ENCODE measurements at places on chromosomes 11 and 22.

- DNase-seq, result peak; percentile 32
- H3K27ac ChIP-seq, result no peak overlapping the region
- peaks cover 12% of the 10 kb centered on the region for H3K27me3 ChIP-seq
- H3K36me3 ChIP-seq, result no peaks in the 10 kb centered on the region
- no peak overlapping the region for H3K4me3 ChIP-seq
- H3K4me1 ChIP-seq, result no peaks in the 10 kb centered on the region
These were observed 1.6 kb downstream of the IL2RB start for GRCh38 chr22:37148031-37148651.

DNA sequence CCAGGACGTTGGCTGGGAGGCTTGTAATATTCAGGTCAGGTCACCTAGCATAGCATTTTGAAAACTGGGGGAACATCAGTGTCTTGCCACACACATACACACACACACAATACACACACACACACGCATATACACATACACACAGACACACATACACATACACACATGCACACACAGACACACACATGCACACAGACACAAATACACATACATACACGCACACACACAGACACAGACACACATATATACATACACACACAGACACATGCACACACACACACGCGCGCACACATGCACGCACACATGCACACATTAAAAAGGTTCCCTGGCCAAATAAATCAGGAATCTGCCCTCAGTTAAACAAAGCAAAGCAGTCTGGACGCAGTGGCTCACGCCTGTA is 12.5 kb downstream of the MYBPC3 start:
- peak; percentile 27 for DNase-seq
- no peaks in the 10 kb centered on the region for H3K36me3 ChIP-seq
- H3K4me1 ChIP-seq, result no peaks in the 10 kb centered on the region
- no peaks in the 10 kb centered on the region for H3K27me3 ChIP-seq
- no peak overlapping the region for H3K27ac ChIP-seq

DNA sequence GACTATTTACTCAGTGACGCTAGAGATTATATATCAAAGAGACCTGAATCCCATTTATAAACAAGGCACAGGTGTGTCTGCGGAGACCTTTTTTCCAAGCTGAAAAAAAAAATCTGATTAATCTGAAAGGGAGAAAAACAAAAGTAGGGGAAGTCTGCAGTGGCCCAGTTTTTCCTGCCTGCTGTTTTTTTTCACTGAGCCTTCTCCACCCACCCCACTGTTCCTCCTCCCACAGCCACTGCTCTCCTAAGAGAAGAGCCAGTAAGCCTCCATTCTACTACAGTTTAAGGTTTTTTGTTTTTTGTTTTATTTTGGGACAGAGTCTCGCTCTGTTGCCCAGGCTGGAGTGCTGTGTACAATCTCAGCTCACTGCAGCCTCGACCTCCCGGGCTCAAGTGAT is 18.4 kb downstream of the ARFGAP2 start:
- no peaks in the 10 kb centered on the region for H3K27me3 ChIP-seq
- no peak overlapping the region for H3K27ac ChIP-seq
- no peak overlapping the region for H3K4me3 ChIP-seq
- peaks cover 2% of the 10 kb centered on the region for H3K36me3 ChIP-seq

GRCh38 chr11:73537969-73538368 is 59.9 kb downstream of the FAM168A start:
- H3K27me3 ChIP-seq, result no peaks in the 10 kb centered on the region
- no peak overlapping the region for H3K4me3 ChIP-seq
- H3K27ac ChIP-seq, result no peak overlapping the region
- no peaks in the 10 kb centered on the region for H3K36me3 ChIP-seq

- H3K27ac ChIP-seq, result no peak overlapping the region
- H3K36me3 ChIP-seq, result peaks cover 5% of the 10 kb centered on the region
- no peaks in the 10 kb centered on the region for H3K27me3 ChIP-seq
- DNase-seq, result no peak
These were observed 4.7 kb upstream of the NEU3 start for GRCh38 chr11:74984070-74984469.

GRCh38 chr11:83047515-83048225 is 24.0 kb downstream of the RAB30 start:
- H3K27ac ChIP-seq, result peak overlapping the region; percentile 50
- no peaks in the 10 kb centered on the region for H3K27me3 ChIP-seq
- peaks cover 4% of the 10 kb centered on the region for H3K36me3 ChIP-seq
- DNase-seq, result no peak
- H3K4me1 ChIP-seq, result peaks cover 56% of the 10 kb centered on the region

GRCh38 chr11:92829121-92829520 is 140.3 kb upstream of the MTNR1B start:
- no peaks in the 10 kb centered on the region for H3K4me1 ChIP-seq
- no peaks in the 10 kb centered on the region for H3K36me3 ChIP-seq
- no peak for DNase-seq
- no peak overlapping the region for H3K27ac ChIP-seq
- no peak overlapping the region for H3K4me3 ChIP-seq

- no peak overlapping the region for H3K27ac ChIP-seq
- no peaks in the 10 kb centered on the region for H3K27me3 ChIP-seq
- H3K4me3 ChIP-seq, result no peak overlapping the region
These were observed 2.4 kb downstream of the UCP2 start for GRCh38 chr11:73980001-73980961.

DNA sequence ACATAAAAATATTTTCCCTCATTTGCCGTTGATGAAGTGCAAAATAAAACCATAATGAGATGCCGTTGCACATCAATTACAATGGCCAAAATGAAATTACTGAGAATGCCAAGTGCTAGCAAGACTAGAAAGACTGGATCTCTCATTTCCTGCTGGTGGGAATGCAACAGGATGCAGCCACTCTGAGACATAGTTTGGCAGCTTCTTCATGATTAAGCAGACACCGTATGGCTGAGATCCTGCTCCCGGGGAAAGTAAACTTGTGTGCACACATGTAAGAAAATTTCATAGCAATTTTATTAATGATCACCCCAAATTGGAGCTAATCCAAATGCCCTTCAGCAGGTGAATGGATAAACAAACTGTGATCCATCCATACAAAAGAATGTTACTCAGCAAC is 1013.2 kb downstream of the TBC1D22A start:
- no peak overlapping the region for H3K27ac ChIP-seq
- DNase-seq, result no peak
- no peak overlapping the region for H3K4me3 ChIP-seq
- no peaks in the 10 kb centered on the region for H3K36me3 ChIP-seq
- H3K27me3 ChIP-seq, result no peaks in the 10 kb centered on the region
- no peaks in the 10 kb centered on the region for H3K4me1 ChIP-seq

GRCh38 chr11:128328955-128329551 is 258.3 kb downstream of the ETS1 start:
- peaks cover 3% of the 10 kb centered on the region for H3K27me3 ChIP-seq
- H3K27ac ChIP-seq, result no peak overlapping the region
- no peak for DNase-seq
- no peaks in the 10 kb centered on the region for H3K4me1 ChIP-seq
- no peak overlapping the region for H3K4me3 ChIP-seq

DNA sequence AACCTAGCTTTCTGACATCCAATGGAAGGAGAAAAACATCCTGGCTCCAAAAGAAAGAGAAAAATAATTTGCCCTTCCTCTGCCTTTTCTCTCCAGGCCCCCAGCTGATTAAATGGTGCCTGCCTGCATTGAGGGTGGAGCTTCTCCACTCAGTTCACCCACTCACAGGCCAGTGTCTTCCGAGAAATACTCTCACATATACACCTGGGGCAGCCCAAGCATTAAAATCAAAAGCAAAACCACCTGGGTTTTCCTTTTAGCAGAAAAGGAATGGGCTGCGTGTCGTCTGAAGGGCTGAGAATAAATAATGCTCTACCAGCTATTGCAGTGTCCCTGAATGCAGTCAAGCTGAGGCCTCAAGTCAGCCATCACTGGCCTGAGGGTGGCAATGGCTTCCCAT is 1143.8 kb upstream of the TENM4 start:
- H3K27me3 ChIP-seq, result no peaks in the 10 kb centered on the region
- no peaks in the 10 kb centered on the region for H3K4me1 ChIP-seq
- H3K27ac ChIP-seq, result no peak overlapping the region
- no peaks in the 10 kb centered on the region for H3K36me3 ChIP-seq
- DNase-seq, result no peak
- H3K4me3 ChIP-seq, result no peak overlapping the region

- H3K4me1 ChIP-seq, result peaks cover 5% of the 10 kb centered on the region
- H3K36me3 ChIP-seq, result no peaks in the 10 kb centered on the region
- H3K27me3 ChIP-seq, result peaks cover 3% of the 10 kb centered on the region
- no peak overlapping the region for H3K4me3 ChIP-seq
- peak; percentile 69 for DNase-seq
These were observed 2.0 kb downstream of the GNAZ start for GRCh38 chr22:23072077-23072910.

GRCh38 chr11:2452321-2453012 is 7.7 kb downstream of the KCNQ1 start:
- no peaks in the 10 kb centered on the region for H3K4me1 ChIP-seq
- DNase-seq, result peak; percentile 62
- H3K36me3 ChIP-seq, result no peaks in the 10 kb centered on the region
- no peaks in the 10 kb centered on the region for H3K27me3 ChIP-seq
- H3K4me3 ChIP-seq, result no peak overlapping the region

DNA sequence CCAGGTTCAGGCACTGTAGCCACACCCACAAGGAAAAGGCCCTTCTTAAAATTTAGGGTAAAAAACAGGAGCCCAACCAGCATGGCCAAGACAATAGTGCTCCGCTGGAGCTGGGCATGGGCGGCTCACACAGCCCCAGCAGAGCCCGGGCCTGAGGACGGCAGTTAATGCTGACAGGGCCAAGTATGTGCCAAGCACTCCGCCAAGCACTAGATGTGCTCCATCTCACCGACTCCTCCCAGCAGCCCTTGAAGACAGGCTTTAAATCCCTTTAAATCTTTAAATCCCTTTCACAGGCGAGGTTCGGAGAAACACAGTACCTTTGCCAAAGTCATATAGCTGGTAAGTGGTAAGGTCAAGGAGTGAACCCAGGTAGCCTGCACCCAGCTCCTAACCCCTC is 4.8 kb downstream of the ARFGAP2 start:
- peak; percentile 79 for DNase-seq
- no peak overlapping the region for H3K4me3 ChIP-seq
- peaks cover 9% of the 10 kb centered on the region for H3K4me1 ChIP-seq

GRCh38 chr22:24706732-24707469 is 67.6 kb downstream of the PIWIL3 start:
- H3K27me3 ChIP-seq, result peaks cover 28% of the 10 kb centered on the region
- H3K4me1 ChIP-seq, result no peaks in the 10 kb centered on the region
- DNase-seq, result peak; percentile 31

GRCh38 chr11:124943254-124943616 is 7.4 kb upstream of the HEPACAM start:
- H3K27ac ChIP-seq, result no peak overlapping the region
- no peak for DNase-seq
- no peaks in the 10 kb centered on the region for H3K27me3 ChIP-seq
- no peak overlapping the region for H3K4me3 ChIP-seq
- H3K4me1 ChIP-seq, result peaks cover 5% of the 10 kb centered on the region

GRCh38 chr11:106421676-106422292 is 344.3 kb downstream of the AASDHPPT start:
- DNase-seq, result no peak
- peaks cover 14% of the 10 kb centered on the region for H3K4me1 ChIP-seq
- H3K27ac ChIP-seq, result no peak overlapping the region
- H3K4me3 ChIP-seq, result no peak overlapping the region

- no peak overlapping the region for H3K27ac ChIP-seq
- no peak overlapping the region for H3K4me3 ChIP-seq
- H3K27me3 ChIP-seq, result no peaks in the 10 kb centered on the region
- H3K4me1 ChIP-seq, result no peaks in the 10 kb centered on the region
These were observed 236.7 kb upstream of the CCDC90B start for GRCh38 chr11:83522911-83523310.

DNA sequence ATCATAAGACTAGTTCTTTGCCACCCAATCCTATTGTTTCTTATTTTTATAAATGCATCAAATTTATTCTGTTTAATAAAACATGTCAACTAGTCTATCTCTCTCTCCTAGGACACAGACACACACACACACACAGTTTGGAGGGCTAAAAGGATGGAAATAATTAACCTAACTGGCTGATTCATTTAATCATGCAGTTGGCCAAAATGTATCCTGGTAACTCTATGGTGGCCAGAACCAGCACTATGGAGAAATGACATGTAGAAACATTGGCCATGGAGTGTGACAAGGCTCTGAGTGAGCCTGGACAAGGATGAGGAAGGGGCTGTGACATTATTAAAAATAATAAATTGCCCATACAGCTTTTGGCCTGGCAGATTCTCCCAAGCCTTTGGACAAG is 64.1 kb downstream of the CLPB start:
- no peak for DNase-seq
- no peaks in the 10 kb centered on the region for H3K4me1 ChIP-seq
- H3K36me3 ChIP-seq, result no peaks in the 10 kb centered on the region
- no peak overlapping the region for H3K27ac ChIP-seq
- no peak overlapping the region for H3K4me3 ChIP-seq
- H3K27me3 ChIP-seq, result no peaks in the 10 kb centered on the region

DNA sequence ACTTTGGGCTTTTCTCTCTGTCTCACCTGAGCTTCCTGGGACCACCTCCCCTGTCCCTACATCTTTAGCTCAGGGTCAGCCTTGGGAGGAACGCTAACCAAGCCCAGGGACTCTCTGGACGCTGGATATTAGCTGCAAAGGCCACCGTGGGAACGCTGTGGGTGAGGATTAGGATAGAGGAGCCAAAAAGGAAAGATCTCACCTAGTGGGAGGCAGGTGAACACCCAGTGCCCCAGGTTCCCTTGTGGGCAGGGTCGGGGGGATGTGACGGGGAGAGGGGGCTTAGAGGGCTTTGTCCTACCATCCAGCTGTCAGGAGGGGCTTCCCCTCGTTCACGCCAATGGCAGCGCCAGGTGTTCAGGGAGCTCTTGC is 50.2 kb downstream of the LINC01488 start:
- DNase-seq, result peak; percentile 69
- no peaks in the 10 kb centered on the region for H3K36me3 ChIP-seq
- no peaks in the 10 kb centered on the region for H3K4me1 ChIP-seq
- no peaks in the 10 kb centered on the region for H3K27me3 ChIP-seq
- H3K27ac ChIP-seq, result no peak overlapping the region
- H3K4me3 ChIP-seq, result no peak overlapping the region

- peaks cover 24% of the 10 kb centered on the region for H3K4me1 ChIP-seq
- no peak overlapping the region for H3K4me3 ChIP-seq
- no peak overlapping the region for H3K27ac ChIP-seq
- H3K36me3 ChIP-seq, result no peaks in the 10 kb centered on the region
These were observed 5.8 kb upstream of the MIEF1 start for GRCh38 chr22:39496131-39496838.
